CD4-positive, alpha-beta T cell treated with Interleukin-2 at 100 ng/mL for 4 hours (primary cell): ENCODE measurements at places on chromosomes 5 and 9.

- no peak for DNase-seq
These were observed 424.0 kb upstream of the CCNH start for GRCh38 chr5:87836696-87837095.

GRCh38 chr5:67147760-67148159, 48.8 kb downstream of the CD180 start:
- DNase-seq = no peak

DNA sequence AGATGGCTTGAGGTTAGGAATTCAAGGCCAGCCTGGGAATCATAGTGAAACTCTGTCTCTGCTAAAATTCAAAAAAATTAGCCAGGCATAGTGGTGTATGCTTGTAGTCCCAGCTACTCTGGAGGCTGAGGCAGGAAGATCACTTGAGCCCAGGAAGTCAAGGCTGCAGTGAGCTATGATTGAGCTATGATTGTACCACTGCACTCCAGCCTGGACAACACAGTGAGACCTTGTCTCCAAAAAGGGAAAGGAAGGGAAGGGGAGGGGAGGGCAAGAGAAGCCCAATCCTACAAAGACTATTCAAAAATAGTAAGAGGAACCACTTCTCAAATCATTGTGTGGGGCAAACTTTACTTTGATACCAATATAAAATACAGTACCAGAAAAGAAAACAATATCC, 11.2 kb downstream of the SEMA4D start:
- DNase-seq = no peak

- DNase-seq = no peak
These were observed 2202.2 kb upstream of the C9orf72 start for GRCh38 chr9:29775491-29775890.

DNA sequence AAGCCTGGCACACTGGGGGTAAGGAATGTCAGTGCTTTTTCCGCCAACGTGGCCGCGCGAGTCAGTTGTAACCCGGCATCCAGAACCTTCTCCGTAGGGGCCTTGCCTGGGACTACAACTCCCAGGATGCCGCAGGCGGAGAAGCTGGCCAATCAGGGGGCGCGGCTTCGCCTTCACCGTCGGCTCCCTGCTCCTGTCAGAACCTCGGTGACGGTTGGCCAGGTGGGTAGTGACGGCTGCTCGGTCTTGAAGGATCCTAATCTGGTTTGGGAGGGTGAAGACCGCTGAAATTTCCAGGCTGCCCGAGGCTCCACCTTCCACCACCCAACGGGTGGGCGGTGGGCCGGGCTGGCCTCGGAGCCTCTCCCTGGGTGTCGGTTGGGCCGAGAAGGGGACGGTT, at the start of gene C5orf58:
TSS of gene C5orf58 (plus strand) at position 200 of the 400 bp plus-strand sequence. CDS start 1,992 bp downstream, outside the sequence.
- no peak for DNase-seq

DNA sequence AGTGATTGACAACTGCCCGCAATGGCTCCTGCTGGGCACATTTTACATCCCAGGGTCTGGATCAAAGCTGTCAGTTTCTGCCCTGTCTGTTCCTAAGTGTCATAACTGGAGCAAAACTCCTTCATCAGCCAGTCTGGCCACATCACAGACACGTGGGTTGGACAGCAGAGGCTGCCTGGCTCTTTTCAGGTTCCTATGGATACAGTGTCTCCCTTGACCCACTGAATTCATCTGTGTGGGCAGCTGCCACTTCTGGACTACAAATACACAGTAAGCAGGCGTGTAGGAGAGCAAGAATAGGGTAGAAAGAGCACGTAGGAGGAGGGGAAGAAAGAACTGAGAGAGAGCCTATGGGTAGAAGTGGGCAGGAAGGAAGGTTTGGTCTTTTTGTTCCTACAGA, 238.0 kb downstream of the ENC1 start:
- DNase-seq = no peak

GRCh38 chr5:93415819-93416218, 165.2 kb downstream of the NR2F1-AS1 start:
- DNase-seq = no peak

DNA sequence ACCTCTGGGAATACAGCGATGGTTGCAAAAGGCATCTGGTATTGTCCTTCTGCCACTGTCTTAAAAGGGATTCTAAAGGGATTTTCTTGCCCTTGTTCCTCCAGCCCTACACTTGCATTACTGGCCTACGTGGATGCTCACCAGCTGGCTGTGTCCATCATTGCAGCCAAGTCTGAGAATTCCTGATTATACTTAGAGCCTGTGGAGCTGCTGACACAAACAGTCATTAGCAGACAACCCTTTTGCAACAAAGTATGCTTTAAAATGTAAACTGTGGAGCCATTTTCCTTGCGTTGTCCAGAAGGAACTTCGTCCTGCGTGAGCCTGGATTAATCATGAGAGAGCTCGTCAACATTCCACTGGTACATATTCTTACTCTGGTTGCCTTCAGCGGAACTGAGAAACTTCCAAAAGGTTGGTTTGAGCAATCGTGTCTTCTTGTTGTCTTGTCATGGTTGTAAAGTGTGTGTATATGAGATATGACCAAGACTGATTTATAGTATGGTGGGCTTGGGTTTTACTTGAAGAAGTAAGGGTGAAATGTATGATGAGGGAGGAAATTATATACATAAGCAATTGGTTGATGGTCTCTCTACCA, at the start of gene MUSK:
TSS of gene MUSK (plus strand) at position 222 of the 598 bp plus-strand sequence. CDS start at position 336, 114 bp downstream.
- no peak for DNase-seq

DNA sequence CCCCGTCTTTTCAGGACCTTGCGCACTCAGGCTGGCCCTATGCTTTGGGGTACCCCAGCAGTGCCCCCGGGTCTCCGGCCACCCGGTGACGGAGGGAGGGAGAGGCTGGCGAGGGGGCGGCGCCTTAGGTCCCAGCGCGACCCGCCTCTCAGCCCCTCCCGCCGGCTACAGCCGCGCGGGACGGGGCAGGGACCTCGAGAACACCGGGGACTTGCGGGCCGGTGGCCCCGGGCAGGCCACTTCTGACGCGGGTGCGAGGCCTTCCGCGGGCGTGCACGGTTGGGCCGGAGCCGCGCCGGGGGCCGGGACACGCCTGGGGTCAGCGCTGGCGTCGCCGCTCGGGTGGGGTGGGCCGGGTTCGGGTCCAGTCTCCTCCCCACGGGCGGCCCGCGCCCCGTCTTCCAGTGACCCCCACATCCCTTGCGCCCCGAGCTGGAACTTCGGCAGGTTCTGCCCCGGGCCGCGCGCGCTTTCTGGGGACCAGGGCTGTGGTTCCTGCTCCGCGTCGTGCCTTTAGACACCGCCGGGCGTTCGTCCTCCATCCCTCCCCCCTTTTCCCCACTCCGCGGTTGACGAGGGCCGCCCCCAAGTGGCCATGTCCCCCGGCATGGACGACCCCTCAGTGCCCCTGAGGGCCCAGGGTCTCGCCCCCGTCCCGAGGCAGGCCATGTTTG, 3.8 kb upstream of the SQSTM1 start:
- DNase-seq = no peak

- no peak for DNase-seq
These were observed 133.4 kb upstream of the CDH9 start for GRCh38 chr5:27171761-27172261.

- no peak for DNase-seq
These were observed 24.8 kb upstream of the TERT start for GRCh38 chr5:1319436-1320256.

GRCh38 chr5:64210866-64211265, 45.2 kb downstream of the RNF180 start:
- no peak for DNase-seq

DNA sequence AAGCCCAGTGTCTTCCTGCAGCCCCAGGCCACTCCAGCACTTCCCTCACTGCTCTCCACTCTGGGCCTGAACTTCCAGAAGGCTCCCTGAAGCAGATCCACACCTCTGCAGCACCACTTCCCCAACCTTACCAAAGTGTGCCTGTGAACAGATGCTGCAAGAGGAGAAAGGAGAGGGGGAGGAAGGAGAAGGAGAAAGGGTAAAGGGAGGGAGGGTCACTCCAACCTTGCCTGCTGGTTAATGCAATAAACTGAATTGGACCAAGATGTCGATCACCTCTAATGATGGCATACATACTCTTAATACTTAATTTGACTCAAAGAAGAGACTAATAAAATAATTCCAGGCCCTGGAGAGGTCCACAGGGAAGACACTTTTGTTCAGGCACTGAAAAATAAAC, 77.2 kb upstream of the RAI14 start:
- no peak for DNase-seq

GRCh38 chr9:127144670-127145445, 22.4 kb upstream of the ANGPTL2 start:
- no peak for DNase-seq

DNA sequence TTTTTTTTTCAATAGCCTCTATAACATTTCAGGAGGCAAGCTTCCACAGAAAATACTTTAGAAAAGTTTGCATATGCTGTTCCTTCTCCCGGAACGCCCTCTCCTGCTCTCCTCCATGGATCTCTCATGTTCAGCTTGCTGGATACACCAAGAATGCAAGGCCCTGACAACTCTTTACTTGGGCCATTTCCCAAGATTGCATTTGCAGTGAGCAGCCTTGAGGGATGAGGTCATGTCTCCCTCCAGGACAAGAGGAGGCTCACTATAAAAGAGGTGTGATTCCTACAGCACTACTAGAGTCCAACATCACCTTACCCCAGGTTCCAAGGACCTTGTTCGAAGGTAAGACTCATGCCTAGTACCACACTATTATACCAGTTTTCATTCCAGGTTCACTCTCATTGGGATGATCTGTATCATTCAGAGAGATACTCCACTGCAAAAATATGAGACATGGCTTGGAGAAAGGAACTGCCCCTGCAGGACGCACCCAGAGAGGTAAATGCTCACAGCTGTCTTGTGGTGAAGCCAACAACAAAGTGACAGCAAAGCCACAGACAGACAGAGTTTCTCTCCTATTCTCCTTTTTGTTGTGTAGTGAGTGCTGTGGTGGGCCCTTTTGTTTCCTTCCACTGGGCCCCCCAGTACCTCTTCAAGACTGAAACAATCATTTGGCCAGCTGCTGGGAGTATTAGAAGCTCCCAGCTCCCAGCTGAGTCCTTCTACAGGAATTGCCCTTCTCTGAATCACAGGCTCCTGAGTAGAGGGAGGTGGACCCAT, 151.7 kb upstream of the ZNF366 start:
- DNase-seq = no peak

GRCh38 chr5:137733006-137733405, 2.9 kb downstream of the KLHL3 start:
- DNase-seq = no peak

DNA sequence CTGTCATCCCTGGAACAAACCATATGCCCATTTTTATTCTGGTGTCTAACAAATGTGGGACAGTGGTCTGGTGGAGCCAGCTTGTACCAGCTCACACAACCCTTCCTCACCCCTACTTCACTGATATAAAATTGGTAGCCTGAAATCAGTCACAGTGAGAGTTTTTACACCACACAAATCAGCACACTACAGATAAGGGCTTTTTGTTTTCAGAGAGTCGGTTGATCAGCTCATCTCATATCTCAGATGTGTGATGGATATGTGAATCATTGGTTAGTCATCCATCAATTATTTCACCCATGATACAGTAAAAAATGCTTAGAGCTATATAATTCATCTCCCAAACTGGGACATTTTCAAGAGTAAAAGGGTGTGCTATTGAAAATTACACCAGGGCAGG, 529.2 kb downstream of the EBF1 start:
- DNase-seq = no peak

DNA sequence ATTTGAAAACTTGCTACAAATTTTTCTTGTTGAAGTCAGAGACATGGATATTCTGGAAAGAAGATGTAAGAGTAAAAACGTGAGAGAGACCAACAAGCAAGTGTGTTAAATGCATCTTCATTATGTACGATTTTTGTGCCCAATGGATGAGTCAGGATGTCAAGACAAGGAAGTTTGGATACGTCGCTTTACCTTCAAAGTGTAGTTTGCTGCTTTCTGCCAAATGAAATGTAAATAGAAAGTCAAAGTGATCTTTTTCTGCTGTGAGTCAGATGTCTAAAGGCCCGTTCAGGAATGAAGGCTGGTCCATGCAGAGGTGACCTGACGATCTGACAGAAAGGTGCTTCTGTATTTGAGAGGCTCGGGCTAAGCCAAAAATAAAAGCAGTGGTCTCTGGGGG, 273.1 kb upstream of the PIK3R1 start:
- no peak for DNase-seq

- DNase-seq = no peak
These were observed 11.4 kb upstream of the CRHBP start for GRCh38 chr5:76941442-76941841.

- DNase-seq = no peak
These were observed 4.5 kb downstream of the PURA start for GRCh38 chr5:140118302-140118936.

DNA sequence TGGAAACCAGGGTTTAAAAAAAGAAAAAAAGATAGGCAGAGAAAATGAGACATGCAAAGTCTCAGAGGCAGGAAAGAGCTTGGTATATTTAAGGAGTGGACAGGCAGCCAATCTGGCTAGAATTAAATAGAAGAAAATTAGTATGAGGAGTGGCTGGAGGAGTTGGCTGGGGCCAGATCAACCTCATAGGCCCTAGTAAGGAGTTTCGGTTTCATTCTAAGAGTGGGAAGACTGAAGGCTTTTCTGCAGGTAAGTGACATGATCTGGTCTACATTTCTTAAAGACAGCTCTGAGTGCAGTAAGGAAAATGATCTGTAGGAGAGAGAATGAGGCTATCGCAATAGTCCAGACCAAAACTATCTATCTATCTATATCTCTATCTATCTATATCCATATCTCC, 27.5 kb downstream of the ADRB2 start:
- no peak for DNase-seq

DNA sequence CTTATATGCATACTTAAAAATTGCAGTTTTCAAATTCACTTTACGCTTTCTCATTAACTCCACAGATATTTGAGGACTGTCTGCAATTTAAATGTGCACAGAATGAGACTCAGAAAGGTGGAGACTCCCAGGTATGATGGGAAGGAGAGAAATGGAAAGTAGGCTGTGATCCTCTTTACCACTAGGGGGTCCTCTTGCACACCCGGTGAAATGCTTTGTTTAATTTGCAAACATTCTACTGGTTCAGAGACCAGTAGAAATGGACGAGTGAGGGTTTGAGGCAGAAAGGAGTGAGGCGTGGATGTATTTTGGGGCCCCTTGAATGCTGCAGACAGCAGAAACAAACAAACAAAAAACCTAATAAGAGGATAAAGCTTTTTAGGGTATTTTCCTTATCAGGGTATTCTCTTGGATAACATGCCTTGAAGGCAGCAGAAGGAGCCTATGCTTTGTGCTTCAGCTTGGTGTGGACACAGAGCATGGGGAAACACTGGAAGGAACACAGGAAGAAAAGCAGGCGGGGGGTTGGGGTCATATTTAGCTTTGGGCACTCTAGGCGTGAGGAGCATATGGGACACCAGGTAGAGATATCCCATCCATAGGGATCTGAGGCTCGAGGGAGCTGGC, 410.1 kb downstream of the DMRT2 start:
- DNase-seq = peak; percentile 2

DNA sequence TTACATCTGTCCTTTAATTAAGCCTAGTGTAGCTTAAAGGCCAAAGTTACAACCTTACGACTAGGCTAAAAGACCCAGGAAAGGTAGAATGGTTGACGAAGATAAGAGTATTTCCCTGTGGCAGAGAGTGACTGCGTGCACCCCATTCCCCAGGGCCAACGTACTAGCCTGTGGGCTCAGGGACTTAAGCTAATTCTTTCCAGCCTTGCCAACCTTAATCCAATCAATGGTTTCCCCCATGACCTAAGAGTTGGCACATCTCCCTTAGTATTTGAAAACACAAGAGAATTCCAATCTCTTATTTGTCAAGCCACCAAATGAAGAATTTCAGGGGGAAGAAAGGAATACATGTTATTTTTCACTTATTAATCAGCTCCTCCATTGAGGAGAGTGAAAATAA, 16.0 kb downstream of the CTNND2 start:
- DNase-seq = no peak
